Effector CD8-positive, alpha-beta T cell (primary cell): ENCODE measurements at places on chromosomes 12 and 14.

- DNase-seq: no peak
These were observed 161.1 kb downstream of the BTG1 start for GRCh38 chr12:91984556-91984955.

GRCh38 chr14:60944204-60944603 lies 36.7 kb downstream of the TRMT5 start:
- no peak for DNase-seq

GRCh38 chr14:71753976-71754375 lies 178.3 kb upstream of the RGS6 start:
- no peak for DNase-seq

- no peak for DNase-seq
These were observed 183.4 kb upstream of the NRXN3 start for GRCh38 chr14:77986773-77987172.

DNA sequence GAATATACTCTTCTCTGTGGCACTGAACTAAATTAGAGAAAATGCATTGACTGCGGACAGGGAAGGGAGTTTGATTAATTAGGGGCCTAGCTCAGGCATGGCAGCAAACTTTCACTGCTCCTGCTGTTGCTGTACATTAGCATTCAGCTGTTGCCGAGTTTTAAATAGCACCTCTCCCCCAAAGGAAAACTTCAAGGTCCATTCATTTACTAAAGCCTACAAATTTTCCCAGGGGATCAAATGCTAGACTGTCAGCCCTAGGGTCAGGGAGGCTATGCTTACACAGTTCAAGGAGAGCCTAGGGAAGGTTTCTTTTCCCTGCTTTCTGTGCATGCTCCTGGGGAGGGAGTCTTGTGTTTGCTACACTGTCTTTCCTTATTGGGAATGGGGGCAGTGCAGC lies 60.0 kb upstream of the GZMB start:
- DNase-seq: no peak

- no peak for DNase-seq
These were observed 1.1 kb downstream of the SLC6A15 start for GRCh38 chr12:84911271-84912197.

DNA sequence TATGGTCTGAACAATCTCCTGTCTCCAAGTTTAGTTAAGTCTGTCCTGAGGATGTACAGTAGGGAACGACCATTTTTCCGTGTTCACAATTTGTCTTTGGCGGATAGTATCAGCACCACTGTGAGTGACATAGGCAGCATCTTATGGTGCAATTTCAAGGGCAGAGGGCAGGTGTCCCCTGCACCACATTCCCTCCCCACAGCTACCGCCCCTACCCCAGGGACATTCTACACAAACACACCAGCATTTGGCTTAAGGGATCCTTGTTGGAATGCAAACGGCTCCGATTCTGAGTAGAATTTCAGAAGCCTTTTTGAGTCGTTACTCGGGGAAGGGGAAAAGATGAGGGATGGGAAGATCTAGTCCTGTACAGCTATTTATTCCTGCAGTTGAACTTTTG lies 25.1 kb upstream of the DICER1 start:
- DNase-seq: no peak

GRCh38 chr14:68234101-68234905 lies 414.7 kb downstream of the RAD51B start:
- DNase-seq: no peak

GRCh38 chr14:30131581-30132097 lies 204.0 kb upstream of the PRKD1 start:
- no peak for DNase-seq
